ENCODE measurements at places on chromosomes 3 and 15.

GRCh38 chr3:172029425-172030098 is 9.8 kb upstream of the FNDC3B start:
- DNase-seq = no peak

GRCh38 chr3:11201251-11202019 is 47.1 kb downstream of the HRH1 start:
- DNase-seq = no peak

DNA sequence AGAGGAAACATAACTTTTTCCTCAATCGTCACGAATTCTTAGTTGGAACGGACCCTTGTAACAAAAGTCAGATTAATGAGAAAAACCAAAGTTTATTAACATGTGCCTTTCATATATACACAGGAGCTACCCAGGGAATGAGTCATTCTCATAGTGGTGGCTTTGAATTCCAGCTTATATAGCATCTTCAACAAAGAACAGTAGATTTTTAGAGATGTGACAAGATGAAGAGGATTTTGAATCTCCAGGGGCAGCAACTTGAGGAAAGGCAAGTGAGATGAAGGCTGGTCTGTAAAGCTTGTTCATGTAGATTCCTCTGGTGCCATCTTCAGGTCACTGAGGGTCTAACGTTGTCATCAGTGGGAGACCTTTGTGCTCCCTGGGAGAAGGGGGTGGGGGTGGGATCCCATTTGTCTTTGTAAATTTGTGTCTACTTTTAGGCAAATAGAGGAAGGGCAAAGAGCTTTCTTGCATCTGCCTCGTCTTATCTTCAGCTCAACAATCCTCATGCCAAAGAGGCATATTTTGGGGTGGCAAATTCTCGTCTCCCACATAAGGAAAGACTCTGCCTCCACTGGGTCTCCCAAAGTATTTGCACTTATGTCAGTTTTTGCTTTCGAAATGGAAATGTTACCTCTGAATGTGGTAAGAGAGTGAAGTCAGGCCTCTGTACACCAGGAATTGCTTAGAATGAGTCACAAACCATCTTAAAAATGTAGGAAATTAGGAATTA is 29.5 kb downstream of the CLEC3B start:
- no peak for DNase-seq

DNA sequence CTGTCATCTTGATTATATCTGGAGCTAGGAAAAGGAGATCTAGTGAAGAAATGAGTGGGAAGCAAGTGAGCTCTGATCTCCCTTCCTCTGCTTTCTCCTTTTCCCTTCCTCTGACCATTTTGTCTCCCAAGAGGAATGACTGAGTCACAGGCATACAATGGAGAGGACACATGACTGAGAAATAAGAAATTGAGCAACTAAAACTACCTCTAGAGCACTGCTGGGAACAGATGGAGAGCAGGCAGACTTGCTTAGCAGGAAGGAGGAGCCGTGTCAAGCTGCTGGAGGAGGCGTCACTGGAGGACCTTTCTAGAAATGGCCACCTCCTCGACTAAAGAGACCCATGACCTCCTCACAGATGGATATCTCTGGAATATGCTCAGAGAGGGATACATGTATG is 66.9 kb upstream of the MYO5C start:
- DNase-seq = no peak

DNA sequence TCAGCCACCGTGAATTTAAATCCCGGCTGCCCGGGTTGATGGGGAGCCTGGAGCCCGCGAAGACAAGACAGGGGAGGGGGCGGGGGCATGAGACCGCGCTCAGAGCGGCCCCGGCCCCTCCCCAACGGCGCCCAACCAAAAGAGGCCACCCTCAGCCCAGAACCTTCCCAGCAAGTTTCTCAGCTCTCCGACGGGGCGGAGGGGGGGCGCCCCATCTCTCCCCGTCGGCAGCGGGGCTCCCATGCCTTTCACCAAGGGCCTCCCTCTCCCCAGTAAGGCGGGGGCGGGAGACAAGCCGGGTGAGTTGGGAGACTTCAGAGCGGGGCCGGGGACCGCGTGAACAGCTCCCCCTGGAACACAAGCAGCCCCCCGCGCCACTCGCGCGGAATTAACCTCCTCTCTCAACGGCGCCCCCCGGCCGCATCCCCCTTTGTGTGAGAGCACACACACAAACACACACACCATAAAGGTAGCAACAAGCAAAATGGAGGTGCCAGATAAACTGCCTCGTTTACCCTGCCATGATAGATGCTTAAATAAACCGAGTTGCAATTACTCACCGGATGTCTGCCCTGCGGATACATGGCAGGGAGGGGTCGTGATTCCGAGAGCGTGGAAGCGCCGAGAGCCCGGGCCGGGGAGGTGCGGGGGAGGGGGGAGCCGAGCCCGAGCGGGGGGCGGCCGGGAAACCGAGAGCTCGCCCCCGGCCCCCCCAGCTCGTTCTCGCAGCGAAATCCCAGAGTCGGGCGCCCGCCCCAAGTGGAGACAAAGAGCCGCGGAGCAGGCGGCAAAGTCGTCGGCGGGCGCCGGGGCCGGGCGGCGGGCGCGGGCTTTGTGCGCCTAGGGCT is 1.3 kb downstream of the TLE3 start:
- DNase-seq = no peak

- DNase-seq = no peak
Observed at GRCh38 chr15:91413142-91413541, 313.1 kb downstream of the SV2B start.

GRCh38 chr3:127791221-127791913 is 30.9 kb downstream of the MGLL start:
- DNase-seq = peak; percentile 25

DNA sequence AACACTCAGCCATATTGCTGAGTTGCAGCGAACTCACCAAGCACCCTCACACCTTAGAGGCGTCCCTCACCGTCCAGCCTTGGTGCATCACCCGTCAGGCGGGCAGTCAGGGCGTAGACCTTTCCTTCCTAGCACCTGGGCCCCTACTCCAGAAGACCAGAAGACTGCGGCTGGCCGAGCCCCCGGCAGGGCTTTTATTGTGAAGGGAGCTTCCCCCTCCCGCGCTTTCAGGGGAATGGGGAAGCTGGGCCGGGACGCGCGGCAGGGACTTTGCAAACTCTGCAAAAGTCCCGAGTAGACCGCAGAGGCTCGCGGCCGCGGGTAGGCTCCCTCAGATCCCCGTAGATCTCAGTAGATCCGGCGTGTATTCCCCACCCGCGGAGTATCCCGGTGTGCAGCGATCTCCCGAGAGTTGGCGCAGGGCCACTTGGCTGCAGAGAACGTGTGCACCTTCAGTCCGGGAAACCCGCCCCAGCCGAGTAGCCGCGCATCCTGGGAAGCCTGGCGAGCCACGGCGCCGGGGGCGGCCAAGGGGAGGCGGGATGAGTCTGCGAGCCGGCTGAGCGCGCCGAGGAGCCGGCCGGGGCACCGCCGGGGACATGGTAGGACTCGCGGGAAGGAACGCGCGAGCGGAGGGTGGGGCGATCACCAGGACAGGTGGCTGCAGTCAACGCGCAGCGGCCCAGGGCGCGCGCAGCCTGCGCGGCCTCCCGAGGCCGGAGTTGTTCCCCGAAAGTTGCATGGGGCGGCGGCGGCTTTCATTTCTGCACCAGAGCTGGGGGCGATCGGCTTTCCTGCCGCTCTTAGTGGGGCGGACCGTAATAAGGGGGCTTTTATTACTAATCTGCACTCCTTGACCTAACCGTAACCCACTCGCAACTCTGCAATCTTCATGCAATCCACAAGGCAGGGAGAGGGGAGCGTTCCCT is at the start of gene GASK1A:
Gene GASK1A, plus strand, starts transcription at position 268 of the 929 bp plus-strand sequence. Its CDS starts 332 bp downstream, at position 600.
- no peak for DNase-seq

GRCh38 chr15:79378394-79379109 is 53.6 kb upstream of the MINAR1 start:
- DNase-seq = no peak

- DNase-seq = no peak
Observed at GRCh38 chr3:37127340-37127739, 47.0 kb downstream of the LRRFIP2 start.

DNA sequence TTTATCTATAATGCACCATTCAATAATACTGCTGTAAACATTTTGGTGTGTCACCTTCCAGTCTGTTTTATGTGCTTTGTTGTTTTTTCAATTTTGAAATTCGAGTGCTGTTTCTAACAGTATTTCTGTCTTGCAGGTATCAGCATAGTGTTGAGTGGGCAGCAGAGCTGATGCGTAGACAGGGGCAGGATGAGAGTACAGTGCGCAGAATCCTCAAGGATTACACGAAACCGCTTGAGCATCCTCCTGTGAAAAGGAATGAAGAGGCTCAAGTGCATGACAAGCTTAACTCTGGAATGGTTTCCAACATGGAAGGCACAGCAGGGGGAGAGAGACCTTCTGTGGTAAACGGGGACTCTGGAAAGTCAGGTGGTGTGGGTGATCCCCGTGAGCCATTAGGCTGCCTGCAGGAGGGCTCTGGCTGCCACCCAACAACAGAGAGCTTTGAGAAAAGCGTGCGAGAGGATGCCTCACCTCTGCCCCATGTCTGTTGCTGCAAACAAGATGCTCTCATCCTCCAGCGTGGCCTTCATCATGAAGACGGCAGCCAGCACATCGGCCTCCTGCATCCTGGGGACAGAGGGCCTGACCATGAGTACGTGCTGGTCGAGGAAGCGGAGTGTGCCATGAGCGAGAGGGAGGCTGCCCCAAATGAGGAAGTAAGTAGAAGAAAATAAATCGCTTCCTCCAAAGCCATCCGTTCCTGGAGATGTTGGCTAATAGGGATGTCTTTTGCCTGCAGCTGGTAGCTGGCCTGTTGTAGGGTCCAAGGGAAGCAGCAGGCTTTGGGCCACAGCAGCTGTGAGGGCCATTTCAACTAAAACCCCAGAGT is 19.1 kb downstream of the TSEN2 start:
- no peak for DNase-seq

DNA sequence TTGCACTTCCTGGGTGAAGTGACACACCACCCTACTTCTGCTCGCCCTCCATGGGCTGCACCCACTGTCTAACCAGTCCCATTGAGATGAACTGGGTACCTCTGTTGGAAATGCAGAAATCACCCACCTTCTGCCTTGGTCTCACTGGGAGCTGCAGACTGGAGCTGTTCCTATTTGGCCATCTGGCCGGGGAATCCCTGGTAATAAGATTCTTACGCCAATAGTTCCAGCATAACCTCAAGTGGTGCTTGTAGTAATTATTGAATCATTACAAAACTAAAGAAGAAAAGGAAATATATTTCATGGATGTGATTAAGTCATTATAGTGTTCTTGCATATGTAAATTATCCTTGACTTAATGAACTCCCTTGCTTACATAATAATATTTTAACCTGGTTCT is 841.9 kb downstream of the CADM2 start:
- no peak for DNase-seq

DNA sequence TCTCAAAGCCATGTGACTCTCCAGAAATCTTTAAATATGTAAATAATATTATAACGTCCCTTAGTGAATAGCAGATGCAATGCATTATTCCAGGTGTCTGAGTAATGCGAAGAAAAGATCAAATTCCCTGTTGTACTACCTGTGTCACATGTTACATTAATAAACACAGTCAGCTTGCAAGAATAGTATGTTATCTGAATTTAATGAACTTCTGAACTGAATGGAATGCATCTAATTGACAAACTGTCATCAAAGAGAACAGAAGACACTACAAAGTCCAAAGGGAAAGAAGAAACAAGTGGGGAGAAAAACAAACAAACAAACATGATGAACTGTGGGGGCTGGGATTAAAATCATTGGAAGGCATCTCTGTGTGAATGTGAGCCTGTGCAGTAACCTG is 508.8 kb downstream of the LPP start:
- DNase-seq = no peak

- DNase-seq = no peak
Observed at GRCh38 chr15:90907051-90907660, 4.1 kb downstream of the MAN2A2 start.

GRCh38 chr3:43691120-43691995 is 620 bp downstream of the ABHD5 start:
- DNase-seq = peak; percentile 17

- DNase-seq = no peak
Observed at GRCh38 chr3:157368171-157368570, 68.5 kb upstream of the PTX3 start.

DNA sequence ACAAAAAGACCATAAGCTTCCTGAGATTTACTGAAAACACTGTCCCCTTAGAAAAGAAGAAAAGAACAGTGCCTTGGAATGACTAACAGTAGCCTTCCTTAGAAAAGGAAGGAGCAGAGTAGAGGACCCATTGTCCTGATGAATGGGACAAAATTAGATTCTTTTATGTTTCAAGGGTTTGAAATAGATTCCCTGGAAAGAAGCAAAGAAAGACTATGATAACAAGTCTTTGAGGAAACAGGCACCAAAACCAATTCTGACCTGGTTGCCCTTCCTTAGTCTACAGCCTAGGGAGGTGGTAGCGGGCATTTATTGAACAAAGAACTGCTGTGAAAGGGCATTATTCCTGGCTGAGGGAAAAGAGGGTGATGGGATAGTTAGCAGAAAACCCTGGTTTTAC is 1024.8 kb downstream of the TBL1XR1 start:
- DNase-seq = no peak

DNA sequence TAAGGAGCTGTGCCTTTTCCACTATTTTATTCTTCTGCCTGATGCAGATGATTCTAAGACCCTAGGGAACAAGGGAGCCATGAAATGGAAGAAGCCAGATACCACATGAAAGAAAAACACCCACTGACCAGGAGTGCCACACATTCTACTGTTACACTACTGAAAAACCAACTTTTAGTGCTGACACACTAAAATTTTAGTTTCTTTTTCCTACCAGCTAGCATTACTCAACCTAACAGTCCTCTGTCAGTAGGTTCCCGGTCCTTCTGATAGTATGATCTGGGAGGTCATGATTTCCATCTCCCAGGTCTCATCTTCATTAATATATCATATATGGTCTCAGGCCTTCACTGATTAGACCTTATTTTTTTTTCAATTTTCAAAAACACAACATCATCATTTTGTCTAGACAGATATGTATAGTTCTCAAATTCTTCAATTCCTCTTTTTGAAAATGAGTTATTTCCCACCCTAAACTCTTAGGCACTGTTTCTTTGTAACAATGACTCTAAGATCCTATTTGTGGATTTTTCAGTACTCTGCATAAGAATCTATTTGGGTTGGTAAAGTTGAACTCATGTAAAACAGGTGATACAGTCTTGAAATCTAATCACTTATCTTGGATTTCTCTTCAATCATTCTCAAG is 321.8 kb downstream of the CTNNB1 start:
- no peak for DNase-seq
